Inflammatory macrophage (primary cell): ENCODE measurements at places on chromosomes 16 and 17.

- no peak for DNase-seq
Measured at GRCh38 chr17:41096055-41096454, 1.9 kb downstream of the KRTAP4-8 start.

DNA sequence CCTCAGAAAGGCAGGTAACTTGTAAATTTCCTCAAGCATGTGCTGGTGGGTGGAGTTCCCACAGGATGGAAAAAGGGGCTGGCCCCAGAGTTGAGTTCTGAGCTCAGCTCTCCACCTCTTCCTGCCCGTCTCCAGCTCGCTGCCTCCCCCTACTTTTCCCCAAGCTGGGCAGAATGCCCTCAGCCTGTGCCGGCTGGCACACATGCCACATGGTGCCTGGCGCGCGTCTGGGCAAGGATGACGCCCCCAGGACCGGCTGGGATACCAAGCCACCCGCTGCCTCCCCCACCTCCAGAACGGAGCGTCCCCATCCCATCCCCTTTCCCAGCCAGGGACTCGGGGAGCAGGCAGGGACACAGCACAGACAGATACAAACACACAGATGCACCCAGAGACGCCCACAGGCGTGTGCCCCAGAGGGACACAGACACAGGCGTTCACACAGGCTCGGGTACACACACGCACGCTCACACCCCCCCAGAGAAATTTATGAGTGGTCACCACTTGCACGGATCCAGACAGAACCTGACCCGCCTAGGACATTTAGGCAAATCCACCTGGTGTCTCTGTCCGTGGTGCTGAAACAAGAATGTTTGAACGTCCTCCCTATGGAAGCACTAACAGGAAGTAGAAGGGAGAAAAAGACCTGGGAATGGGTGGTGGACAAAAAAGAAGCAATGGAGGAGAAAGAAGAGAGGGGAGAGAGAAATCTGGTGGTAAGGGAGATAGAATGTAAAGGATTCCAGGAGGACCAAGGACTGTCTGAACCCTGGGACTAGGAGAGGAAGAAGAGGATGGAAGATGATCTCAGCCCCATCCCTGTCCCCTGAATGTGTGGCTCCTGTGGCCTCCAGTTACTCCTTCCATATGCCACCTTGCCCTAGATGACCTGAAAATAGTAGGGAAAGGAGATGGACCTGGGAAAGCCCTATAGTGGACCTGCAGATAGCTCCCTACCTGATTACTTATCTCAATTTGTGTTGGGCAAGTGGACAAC is 15.5 kb downstream of the NEUROD2 start:
- DNase-seq: no peak

- DNase-seq: no peak
Measured at GRCh38 chr17:48336986-48337385, 93.0 kb downstream of the SKAP1 start.

DNA sequence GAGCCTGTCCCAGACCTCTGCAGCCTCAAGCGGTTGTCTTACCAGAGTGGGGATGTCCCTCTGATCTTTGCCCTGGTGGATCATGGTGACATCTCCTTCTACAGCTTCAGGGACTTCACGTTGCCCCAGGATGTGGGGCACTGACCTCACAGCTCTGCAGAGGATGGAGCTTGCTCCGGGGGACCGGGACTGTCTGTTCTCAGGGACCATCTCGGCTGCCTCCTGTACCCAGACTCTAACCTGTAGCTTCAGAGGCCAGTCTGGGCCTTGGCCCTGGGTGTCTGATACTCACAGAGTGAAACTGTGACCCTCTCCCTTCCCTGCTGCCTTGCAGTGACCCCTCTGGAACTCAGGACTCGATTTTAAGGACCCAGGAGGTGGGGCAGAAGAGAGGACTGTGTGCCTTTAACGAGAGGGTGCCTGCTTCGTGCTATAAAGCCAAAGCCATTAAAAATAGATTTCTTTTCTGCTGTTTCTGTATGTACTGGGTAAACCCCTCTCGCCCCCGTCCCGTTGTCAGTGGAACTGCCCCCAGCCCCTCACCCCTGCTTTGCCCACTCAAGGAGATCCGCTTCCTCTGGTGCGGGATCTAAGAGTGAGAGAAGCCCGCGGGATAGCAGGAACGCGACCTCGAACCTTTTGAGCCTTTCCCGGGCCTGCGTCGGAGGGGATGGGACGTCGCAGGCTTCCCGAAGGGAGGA is 1.1 kb upstream of the LLGL2 start:
- no peak for DNase-seq

DNA sequence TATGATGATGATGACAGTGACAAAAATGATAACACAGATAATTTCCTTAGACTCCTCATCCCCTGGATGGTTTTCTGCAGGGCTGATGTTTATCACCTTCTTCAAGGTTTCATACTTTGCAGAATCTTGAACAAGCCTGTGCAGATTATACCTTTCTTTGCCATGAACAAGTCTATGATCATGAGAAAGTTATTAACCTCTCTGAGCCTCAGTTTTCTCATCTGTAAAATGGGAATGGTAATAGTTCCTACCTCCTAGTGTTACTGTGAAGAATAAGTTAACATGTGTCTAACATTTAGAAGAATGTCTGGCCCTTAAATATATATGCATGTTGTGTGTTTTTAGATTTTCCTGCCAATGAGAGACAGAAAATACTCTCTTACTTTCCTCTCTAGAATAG is 321.8 kb downstream of the SNX29 start:
- DNase-seq: no peak

GRCh38 chr16:58481931-58482330 is 18.0 kb upstream of the NDRG4 start:
- no peak for DNase-seq

- DNase-seq: no peak
Measured at GRCh38 chr16:54460263-54460860, 173.8 kb upstream of the IRX3 start.

- no peak for DNase-seq
Measured at GRCh38 chr17:7587420-7588151, 2.3 kb downstream of the SOX15 start.

GRCh38 chr16:31148281-31148728 is 1.6 kb downstream of the PRSS36 start:
- no peak for DNase-seq

- DNase-seq: peak; percentile 86
Measured at GRCh38 chr17:50541716-50542688, 5.0 kb upstream of the SPATA20 start.

DNA sequence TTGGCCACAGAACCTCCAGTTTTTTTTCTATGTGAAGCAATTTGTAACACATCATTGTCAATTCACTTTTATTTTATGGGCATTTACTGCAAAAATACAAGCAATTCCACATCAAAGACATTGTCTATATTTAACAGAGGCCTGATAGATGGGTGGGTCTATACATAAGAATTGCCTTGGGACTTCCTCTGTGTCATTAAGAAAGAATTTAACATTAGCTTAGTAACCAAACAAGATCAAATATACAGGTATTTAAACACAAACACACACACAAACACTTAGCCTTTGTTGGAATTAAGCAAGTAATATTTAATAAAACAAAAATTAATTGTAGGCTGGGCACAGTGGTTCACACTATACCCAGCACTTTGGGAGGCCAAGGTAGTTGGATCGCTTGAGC is 4.3 kb upstream of the PITPNC1 start:
- no peak for DNase-seq

- DNase-seq: no peak
Measured at GRCh38 chr16:82242201-82242600, 72.2 kb upstream of the MPHOSPH6 start.

- DNase-seq: no peak
Measured at GRCh38 chr17:78362671-78363070, 2.8 kb upstream of the SOCS3 start.

GRCh38 chr16:81327447-81328196 is 12.9 kb downstream of the GAN start:
- DNase-seq: no peak

DNA sequence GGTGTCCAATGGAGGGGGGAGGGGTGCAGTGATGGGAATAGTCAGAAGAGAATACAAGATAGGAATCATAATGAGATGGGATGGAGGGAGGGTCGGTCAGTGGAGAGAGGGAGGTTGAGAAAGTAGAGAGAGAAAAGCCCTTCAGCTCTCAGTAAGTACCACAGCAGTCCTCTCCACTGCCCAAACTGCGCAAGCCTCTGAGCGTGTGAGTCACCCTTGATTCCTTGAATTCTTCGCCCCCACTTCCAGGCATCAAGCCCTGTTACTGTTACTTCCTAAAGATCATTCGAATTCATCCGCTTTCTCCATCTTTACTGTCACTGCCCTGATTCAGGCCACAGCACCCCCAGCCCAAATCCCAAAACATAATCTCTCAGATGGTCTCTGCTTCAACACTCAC is 2.5 kb downstream of the GUCY2D start:
- DNase-seq: peak; percentile 76

- DNase-seq: no peak
Measured at GRCh38 chr16:21167360-21167759, 8.9 kb downstream of the LDAF1 start.

DNA sequence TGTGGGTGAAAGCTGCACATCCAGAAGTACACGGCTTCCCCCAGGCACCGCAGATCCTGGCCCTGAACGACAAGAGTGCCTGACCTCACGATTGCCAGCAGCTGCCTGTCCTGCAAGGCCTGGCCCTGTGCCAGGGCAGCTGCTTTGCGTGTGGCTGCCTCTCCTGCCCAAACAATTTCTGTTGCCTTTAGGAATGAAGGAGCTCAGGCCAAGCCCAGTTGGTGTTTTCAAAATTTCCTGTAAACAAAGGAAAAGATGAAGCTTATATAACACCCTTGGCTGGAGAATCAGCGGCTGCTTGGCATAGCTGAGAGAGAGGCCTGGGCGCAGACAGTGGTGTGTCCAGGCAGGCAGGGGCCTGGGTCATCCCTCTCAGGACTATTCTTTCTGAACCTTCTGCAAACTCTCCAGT is 11.7 kb upstream of the SLC47A2 start:
- peak; percentile 53 for DNase-seq

GRCh38 chr17:28738680-28739384 is 5.0 kb upstream of the TRAF4 start:
- DNase-seq: no peak

- peak; percentile 49 for DNase-seq
Measured at GRCh38 chr17:66432996-66433551, 130.7 kb downstream of the PRKCA start.

GRCh38 chr17:75894049-75894733 is 2.6 kb downstream of the TRIM65 start:
- no peak for DNase-seq

- peak; percentile 72 for DNase-seq
Measured at GRCh38 chr17:78353834-78354233, 6.0 kb downstream of the SOCS3 start.

DNA sequence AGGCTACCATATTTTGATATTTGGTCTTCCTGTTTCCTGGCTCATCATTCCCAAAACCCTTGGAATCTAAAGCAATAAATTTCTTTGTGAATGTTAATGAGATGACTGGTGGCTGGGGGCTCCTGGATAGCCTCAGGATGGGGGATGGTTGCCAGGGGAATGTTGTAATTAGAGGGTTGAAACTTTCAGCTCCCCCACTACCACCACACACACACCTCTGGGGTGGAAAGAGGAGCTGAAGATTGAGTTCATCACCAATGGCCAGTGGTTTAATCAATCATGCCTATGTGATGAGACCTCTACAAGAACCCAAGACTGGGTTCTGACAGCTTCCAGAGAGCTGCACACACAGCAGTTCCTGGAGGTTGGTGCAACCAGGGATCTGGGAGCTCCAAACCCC is 59.1 kb downstream of the HS3ST3A1 start:
- no peak for DNase-seq

GRCh38 chr16:89052890-89053724 is 40.5 kb upstream of the ACSF3 start:
- DNase-seq: peak; percentile 61

- DNase-seq: no peak
Measured at GRCh38 chr17:64259426-64259825, 3.6 kb downstream of the TEX2 start.

DNA sequence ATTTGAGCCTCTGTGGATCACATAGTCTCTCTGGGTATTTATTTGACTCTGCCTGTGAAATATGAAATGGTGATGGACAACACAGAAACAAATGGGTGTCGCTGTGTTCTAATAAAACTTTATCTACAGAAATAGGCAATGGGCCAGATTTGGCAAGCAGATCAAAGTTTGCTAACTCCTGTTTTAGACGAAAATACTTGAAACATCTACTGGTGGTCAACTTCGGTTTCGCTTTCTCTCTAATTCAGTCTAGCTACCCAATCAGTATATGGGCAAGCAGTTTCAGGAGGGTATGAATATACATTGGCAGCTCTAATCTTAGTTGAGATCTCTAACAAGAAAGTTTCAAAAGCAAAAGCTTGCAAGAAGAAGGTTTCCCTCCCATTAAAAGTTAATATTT is 60.1 kb upstream of the DYNLRB2 start:
- no peak for DNase-seq

DNA sequence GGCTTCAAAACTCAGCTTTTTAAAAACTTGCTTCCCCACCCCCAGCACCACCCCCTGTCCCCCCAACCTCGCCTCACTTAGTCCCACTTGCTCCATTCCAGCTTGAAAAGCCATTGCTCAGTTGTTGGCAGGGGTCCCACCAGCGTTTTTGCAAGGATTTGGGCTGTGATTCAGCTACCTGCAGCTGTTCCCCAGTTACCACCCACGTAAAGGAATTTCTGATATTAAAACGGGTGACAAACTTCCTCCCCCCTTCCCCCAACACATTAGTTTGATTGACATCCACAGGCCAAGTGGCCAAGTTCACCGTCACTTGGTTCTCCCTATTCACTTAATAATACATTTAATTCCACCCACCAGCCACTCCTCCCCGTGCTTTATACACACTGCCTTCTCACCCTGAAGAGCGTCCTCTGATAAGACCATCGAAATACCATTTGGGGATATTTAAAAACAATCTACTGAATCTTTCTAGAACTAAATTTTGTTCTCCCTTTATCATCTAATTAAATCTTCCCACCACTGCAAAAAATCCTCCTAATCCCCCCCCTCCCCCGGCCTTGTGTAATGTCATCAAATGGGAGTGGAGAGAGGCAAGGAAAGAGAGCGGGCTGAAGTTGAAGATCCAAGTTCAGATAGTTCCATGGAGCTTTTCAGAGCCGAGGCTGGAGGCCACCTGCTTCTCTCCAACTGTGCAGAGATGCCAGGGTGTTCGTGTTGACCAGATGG is 55.1 kb downstream of the SOX9 start:
- no peak for DNase-seq

DNA sequence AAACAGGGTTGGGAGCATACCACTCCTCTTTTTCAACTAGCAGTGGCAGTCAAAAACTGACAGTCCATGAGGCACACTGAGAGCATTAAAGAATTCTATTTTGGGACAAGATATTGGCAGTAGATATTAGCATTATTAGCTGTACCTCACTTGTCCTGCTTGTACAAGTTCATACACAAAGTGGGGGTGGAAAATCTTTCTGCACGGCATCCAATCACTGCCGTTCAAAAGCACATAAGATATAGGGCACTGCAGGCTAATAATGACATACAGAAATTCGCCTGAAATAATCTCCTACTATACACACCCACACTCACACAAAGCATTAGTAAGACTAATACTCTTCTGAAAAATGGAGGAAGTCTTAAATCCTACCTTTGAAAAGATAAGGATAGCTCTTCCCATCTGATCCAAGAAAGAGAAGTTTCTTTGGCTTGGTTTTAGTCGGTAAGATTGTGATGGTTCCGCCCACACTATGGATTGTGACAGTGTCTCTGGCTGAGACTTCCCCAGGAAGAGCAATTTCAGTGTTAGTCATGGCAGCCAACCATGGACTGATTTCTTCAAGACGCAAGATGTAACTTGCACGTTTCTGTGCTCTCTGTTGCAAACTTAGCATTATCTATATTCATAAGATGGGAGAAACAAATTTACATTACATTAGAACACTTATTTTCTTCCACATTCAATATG is 40.6 kb upstream of the ARL6IP1 start:
- DNase-seq: peak; percentile 90

GRCh38 chr17:27810211-27810901 is 10.0 kb upstream of the NOS2 start:
- no peak for DNase-seq
